ENCODE measurements at places on chromosomes 2 and 18.

DNA sequence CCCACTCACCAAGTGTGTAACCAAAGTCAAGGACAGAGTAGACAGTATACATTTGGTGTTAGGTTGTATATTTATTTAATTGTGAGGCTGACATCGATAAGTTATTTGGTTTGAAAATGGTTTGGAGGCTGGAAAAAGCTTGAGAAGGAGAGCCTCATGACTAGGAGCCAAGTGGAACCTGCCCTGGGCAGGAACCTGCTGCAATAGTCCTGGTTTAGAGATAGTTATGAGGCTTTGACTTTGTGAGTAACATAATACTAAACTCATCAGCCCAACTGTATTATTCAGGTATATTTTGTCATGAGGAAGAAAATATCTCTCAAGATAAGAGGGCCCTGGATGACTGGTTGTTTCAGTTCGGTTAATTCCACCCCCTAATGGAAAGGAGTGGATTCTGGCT lies 234.3 kb upstream of the CYRIA start:
- DNase-seq = no peak

DNA sequence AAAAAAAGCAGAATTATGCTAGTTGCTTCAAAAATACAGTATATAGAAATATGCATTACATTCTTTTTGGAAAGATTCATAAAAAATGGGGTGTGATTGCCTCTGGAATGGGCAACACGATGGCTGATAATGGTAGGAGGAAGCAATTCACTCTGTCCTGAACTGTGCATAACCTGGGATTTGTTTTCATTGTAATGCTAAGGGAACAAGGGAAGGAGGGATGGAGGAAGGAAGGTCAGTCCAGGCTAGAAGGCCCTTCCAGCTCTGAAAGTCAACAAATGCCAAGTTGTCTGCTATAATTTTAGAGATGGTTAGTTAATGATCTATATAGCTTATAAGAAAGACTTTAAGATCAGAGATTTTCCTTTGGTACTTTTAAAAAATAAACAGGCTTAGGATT lies 40.8 kb downstream of the BUB1 start:
- no peak for DNase-seq

DNA sequence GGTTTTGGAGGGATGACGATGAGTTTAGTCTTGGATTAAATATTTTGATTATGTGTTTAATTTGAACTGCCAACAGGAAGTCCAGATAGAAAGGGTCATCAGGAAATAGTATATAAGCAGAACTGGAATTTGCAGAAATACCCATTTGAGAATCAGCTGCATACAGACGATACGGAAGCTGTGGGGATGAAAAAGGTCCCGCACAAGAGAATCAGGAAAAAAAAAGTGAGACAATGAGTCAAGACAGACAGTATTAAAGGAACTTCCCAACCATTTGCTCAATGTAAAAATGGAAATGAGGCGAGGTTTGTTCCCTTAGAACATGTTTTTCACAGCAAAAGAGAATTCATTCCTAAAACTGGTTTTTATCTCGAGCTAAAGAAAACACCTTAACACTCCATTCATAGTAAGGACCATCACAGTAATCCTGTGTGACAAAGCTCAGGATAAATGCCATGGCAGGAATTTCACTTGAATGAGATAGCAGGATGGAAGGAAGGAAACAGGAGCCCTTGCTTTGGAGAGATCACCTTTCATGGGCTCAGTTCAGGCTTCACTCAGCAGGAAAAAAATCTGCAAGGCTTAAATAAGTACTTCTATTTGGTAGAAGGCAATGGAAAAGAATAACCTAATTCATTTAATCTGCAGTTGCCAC lies 29.3 kb downstream of the BCL2 start:
- no peak for DNase-seq

- no peak for DNase-seq
These were observed 1.6 kb downstream of the PPP3R1 start for GRCh38 chr2:68250652-68251186.

GRCh38 chr2:96105994-96106715 lies 10.2 kb downstream of the ADRA2B start:
- no peak for DNase-seq

- DNase-seq = no peak
These were observed 750.6 kb downstream of the TMEM182 start for GRCh38 chr2:103512442-103512841.

DNA sequence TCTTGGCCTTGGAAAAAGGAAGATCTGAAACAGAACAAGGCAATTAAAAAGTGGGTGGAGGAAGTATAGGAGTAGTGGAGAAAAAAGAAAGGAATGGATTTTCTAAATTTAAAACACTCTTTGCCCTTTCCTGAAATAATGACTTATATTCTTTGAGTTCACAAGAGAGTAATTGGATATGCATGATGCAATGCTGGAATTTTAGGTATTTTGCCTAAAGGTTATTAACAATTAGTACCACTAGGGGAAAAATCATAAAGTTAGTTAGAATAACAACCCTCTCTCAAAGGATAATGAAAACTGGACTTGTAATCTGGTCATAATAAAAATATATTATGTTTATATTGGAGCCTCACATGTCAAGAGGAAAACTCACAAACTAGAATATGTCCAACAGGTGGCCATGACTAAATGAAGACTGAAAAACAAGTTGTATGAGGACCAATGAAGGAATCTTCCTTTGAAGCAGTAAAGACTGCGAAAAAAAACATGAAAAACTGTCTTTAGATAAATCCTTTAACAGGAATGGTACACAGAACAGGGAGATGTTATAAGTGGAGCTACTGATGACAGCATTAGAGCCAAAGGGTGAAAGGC lies 281.8 kb downstream of the NCKAP5 start:
- DNase-seq = no peak

DNA sequence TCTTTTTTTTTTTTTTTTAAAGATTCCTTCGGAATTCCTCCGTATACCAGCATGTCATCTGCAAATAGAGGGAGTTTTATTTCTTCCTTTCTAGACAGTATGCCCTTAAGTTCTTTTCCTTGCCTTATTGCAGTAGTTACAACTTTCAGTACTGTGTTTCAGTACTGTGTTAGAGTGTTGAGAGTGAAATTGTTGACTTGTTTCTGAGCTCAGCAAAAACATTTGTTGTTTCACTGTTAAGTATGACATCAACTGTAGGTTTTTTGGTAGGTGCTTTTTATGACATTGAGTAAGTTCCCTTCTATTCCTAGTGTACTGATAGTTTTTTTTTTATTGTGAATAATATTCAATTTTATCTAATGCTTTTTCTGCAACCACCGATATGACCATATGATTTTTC lies 43.9 kb downstream of the ACVR2A start:
- no peak for DNase-seq

DNA sequence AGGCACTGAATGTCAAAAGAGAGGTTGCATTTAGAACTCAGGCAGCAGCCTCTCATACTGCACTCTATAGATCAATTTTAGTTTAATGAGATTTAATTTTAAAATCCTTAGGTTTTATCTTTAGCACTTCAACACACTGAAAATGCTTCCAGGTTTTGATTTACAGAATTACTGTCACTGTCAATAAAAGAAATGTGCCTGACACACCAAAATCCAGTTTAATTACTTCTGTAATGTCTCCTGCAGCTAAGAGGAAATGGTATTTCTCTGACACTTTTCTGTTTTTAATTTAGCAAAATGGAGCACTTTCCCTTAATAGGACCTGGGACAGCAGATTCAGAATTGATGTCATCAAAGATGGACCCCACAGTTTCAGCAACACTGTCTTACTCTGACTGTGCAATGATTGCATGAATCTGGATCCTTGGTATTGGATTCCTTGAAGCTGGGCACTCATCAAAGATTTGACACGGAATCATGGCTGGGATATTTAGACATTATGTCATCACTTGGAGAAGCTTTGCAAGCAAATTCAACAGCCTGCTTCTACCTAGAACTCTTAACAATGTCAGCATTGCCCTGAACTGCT lies 576.5 kb downstream of the NRXN1 start:
- no peak for DNase-seq

DNA sequence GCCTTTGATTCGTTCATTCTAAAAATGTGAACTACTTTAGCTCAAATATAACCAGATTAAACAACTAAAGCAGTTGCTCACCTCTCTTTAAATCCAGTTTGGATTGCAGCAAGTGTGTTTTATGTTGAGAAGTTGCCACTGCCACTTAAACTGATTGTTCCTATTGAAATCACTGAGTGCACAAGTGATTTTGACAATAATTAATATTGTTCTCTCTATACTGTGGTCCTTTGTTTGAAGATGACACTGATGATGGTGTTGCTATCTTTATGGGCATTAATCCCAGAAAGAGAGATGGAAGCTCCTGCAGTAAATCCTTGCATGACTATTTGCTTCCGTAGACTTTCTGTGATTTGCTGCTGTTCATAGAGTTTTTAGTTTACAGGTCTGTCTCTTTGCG lies 251.4 kb upstream of the ZEB2 start:
- DNase-seq = no peak

GRCh38 chr2:102045697-102046096 lies 53.9 kb downstream of the IL1R2 start:
- DNase-seq = no peak

DNA sequence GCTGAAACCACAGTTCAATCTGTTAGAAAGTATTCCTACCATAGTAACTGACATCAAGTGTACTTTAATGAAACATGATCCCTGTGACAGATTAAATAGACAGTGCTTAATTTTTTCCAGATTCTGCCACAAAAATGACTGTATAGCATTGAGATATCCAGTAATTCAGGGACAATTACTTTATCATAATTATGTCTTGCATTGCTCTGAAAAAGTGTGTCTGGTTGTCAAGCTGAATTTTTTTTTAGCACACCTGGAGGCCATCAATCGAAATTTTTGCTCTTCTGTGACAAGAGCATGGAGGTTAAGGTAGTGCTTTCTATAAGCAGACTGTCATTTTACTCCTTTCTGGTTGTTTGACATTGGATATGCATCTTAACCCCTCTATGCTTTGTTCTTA lies 1083.8 kb upstream of the NRXN1 start:
- DNase-seq = no peak

DNA sequence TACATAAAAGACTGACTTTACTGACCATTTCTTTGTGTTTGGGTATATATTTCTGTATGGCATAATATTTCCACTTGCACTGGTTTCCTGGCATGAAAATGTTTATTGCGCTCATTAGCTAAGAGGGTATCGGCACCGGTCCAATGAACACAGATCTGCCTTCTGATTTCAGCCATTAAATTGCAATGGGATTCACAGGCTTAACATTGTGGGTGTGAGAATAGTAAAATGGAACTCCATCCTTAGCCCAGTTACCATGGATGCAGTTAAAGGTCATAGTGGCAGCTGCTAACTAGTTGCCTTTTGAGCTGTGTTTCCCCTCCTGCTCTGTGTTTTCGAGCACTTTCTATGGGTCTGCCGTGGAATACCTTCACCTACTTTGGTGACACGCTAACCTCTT lies 352.6 kb upstream of the POU3F3 start:
- DNase-seq = no peak
